WTC11 (cell line): ENCODE measurements at places on chromosomes 4 and X. TPM values are rescaled to one million over a fixed set of nuclear protein-coding genes. Genes with fewer than 3 reads are reported as not detected.

DNA sequence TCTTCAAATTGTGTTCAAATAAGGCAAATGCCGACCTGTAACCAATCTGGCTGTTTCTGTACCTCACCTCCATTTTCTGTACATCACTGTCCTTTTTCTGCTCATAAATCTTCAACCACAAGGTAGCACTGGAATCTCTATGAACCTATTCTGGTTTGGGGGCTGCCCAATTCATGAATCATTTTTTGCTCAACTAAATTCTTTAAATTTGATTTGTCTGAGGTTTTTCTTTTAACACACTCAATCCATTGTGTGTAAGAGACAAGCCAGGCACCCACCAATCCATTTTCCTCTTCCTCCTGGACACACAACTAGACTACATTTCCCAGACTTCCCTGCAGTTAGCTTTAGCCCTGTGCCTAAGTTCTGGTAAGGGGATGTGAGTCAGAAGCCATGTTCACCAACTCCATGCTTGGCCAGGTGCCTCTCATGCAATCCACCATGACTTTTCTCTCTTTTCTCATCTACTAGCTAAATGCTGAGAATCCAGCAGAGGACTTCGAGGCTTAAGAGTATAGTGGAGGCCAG lies 193.2 kb upstream of the KLF3 start:
- no peak overlapping the region for H3K4me3 ChIP-seq
- DNase-seq = no peak
- H3K27ac ChIP-seq = no peak overlapping the region
- H3K4me1 ChIP-seq = no peaks in the 10 kb centered on the region
- H3K27me3 ChIP-seq = no peaks in the 10 kb centered on the region

DNA sequence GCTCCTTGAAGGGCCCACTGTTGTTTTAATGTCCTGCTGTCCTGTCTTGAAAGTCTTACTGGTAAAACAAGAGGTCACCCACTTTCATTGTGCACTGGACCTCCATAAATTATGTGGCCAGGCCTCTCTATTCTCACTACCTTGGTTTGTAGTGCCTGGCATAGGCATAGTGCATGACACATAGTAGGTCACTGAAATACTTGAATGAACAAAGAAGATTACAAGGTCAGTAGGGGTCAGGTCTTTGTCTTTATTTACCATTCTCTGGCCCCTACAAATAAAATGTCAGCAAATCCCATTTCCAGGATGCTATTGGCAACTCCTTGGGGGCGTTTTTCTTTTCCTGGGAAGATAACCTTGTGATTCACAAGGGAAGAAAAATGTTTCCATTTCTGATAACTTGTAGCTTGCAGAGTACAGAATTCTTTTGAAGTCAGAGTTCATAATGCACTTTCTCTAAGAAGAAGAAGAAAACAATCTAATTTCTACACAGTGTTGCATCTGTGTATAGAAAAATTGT lies 1.4 kb downstream of the PGM2 start:
- peaks cover 23% of the 10 kb centered on the region for H3K36me3 ChIP-seq
- H3K27ac ChIP-seq = no peak overlapping the region
- no peak for DNase-seq
- peaks cover 18% of the 10 kb centered on the region for H3K4me1 ChIP-seq
- H3K27me3 ChIP-seq = peaks cover 13% of the 10 kb centered on the region
- peak overlapping the region; percentile 78 for H3K4me3 ChIP-seq

- no peak for DNase-seq
- H3K27ac ChIP-seq = peak overlapping the region; percentile 73; the same call in 1 of the 2 replicates
- no peaks in the 10 kb centered on the region for H3K36me3 ChIP-seq
- no peaks in the 10 kb centered on the region for H3K27me3 ChIP-seq
- no peak overlapping the region for H3K4me3 ChIP-seq
Observed at GRCh38 chr4:169059306-169060211, 49.5 kb upstream of the CBR4 start.

GRCh38 chr4:176270669-176271068 lies 1.6 kb upstream of the ASB5 start:
- H3K4me1 ChIP-seq = no peaks in the 10 kb centered on the region
- no peaks in the 10 kb centered on the region for H3K27me3 ChIP-seq
- H3K27ac ChIP-seq = no peak overlapping the region
- H3K36me3 ChIP-seq = no peaks in the 10 kb centered on the region
- no peak for DNase-seq
- H3K4me3 ChIP-seq = no peak overlapping the region

DNA sequence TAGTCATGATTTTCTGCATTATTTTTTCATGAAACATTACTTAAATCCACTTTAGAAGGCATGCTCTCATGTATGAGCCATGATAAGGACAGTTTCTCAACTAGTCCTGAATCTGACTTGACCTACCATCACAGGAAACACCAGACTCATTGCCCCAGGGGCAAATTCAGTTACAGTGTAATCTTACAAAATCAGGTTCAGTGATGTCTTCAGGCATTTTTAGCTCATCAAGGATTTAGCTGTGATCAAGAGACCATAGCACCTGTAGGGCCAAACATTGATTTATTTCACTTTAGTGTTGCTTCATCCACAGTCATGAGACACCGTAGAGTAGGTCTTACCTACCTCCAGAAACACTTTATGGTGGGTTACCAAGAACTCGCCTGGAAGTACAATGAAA lies 3.1 kb upstream of the TASL start:
- no peaks in the 10 kb centered on the region for H3K36me3 ChIP-seq
- H3K4me1 ChIP-seq = no peaks in the 10 kb centered on the region
- no peak for DNase-seq
- no peak overlapping the region for H3K4me3 ChIP-seq
- no peak overlapping the region for H3K27ac ChIP-seq

- H3K4me1 ChIP-seq = peaks cover 46% of the 10 kb centered on the region
- H3K27ac ChIP-seq = no peak overlapping the region
- DNase-seq = peak; percentile 25
Observed at GRCh38 chr4:86496094-86497080, 97.7 kb upstream of the PTPN13 start.

- no peak overlapping the region for H3K4me3 ChIP-seq
- H3K27ac ChIP-seq = peak overlapping the region; percentile 70
- peaks cover 14% of the 10 kb centered on the region for H3K36me3 ChIP-seq
- DNase-seq = no peak
- H3K4me1 ChIP-seq = peaks cover 24% of the 10 kb centered on the region
Observed at GRCh38 chr4:2837904-2838496, 5.6 kb upstream of the ADD1 start.

DNA sequence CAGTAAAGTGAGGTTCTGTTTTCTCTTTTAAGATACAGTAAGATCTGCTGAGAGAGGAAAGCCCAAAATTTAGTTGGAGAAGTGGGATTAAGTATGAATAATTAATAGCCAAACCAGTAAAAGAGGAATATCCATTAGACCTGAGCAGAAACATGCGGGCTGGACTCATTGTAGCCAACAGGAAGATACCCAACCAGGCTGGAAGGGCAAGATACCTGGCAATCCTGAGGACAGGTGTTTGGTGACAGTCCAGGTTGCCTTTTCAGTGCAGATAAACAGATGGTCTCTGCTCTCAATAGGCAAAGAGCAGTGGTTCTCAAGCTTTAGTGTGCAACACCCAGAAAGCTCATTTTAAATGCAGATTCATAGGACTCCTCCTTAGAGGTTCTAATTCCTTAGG lies 980.8 kb upstream of the GRID2 start:
- H3K27ac ChIP-seq = no peak overlapping the region
- H3K4me1 ChIP-seq = peaks cover 11% of the 10 kb centered on the region
- DNase-seq = no peak
- peaks cover 31% of the 10 kb centered on the region for H3K36me3 ChIP-seq

DNA sequence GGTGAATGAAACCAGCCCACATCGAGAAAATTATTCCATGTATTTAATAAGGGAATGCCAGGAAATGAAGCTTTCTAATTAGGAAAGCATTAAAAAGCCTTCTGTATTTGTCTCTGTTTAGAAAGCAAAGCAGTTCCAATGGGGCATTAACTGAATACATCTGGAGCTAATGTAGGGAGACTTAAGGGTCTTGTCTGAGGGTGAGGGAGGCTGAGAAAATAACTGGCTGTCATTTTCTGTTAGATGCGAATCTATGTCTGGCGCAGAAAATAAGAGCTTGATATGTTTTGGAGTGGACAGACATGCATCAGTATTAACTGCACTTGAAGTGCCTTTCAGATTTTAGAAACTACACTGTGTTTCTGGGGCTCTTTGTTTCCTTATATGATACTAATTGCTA lies 111.3 kb downstream of the KLHL8 start:
- DNase-seq = no peak
- peaks cover 6% of the 10 kb centered on the region for H3K4me1 ChIP-seq
- H3K27me3 ChIP-seq = no peaks in the 10 kb centered on the region

DNA sequence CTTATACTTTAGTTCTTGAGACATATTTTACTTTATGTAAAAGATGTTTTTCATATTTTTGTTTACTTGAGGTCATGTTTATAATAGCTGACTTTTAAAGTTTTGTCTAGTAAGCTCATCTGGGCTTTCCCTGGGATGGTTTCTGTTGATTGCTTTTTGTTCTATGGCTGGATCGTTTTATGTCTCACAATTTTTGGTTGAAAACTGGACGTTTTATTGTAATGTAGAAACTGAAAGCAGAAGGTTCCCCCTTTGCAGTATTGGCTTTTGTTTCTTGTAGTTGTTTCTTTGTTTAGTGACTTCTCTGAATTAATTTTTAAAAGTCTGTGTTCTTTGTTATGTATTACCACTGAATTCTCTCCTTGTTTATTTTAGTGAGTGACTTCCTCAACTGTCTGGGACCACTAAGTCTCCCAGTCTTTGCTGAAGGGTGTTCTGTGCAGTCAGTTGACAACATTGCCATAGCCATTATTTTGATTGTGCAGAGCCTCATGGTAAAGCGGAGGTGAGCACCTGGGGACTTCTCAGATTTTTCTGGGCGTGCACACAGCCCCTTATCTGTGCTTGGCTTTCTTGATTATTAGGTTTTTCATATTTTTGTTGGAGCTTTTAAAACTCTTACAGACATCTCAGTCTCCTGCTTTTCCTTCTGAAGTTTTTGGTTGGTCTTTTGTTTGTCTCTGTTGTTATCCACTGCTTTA lies 31.0 kb downstream of the KDM6A start:
- peak overlapping the region; percentile 18 for H3K4me3 ChIP-seq
- H3K4me1 ChIP-seq = peaks cover 52% of the 10 kb centered on the region
- no peaks in the 10 kb centered on the region for H3K27me3 ChIP-seq
- H3K27ac ChIP-seq = peak overlapping the region; percentile 96
- peaks cover 3% of the 10 kb centered on the region; the same call in 1 of the 2 replicates for H3K36me3 ChIP-seq

GRCh38 chr4:17511051-17511450 lies 839 bp downstream of the QDPR start:
- peak overlapping the region; percentile 98 for H3K4me3 ChIP-seq
- H3K27me3 ChIP-seq = peaks cover 3% of the 10 kb centered on the region; the same call in 1 of the 2 replicates
- peaks cover 11% of the 10 kb centered on the region for H3K36me3 ChIP-seq

DNA sequence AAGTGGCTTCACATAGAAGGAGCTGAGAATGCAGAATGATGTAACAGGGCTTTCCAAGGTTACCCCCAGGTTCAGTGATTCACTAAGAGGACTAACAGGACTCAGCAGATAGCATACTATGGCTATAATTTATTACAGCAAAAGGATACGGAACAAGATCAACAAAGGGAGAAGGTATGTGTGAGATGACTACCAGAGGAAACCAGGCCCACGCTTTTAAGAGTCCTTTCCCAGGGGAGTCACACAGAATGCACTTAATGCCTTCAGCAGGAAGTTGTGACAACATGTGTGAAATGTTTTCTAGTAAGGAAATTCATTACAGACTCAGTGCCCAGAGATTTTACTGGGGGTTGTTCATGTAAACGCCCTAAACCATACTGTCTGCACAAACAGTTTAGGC lies 373.6 kb upstream of the MAGEB2 start:
- H3K36me3 ChIP-seq = no peaks in the 10 kb centered on the region
- H3K4me1 ChIP-seq = no peaks in the 10 kb centered on the region
- H3K27ac ChIP-seq = no peak overlapping the region
- DNase-seq = no peak
- H3K27me3 ChIP-seq = no peaks in the 10 kb centered on the region
- H3K4me3 ChIP-seq = no peak overlapping the region

- H3K4me3 ChIP-seq = no peak overlapping the region
- peak; percentile 4 for DNase-seq
- no peaks in the 10 kb centered on the region for H3K27me3 ChIP-seq
- no peak overlapping the region for H3K27ac ChIP-seq
- H3K36me3 ChIP-seq = peaks cover 84% of the 10 kb centered on the region
Observed at GRCh38 chr4:10077076-10077475, 39.5 kb downstream of the WDR1 start.

GRCh38 chrX:139967300-139967699 lies 2.0 kb upstream of the CXorf66 start:
- DNase-seq = peak; percentile 14
- no peak overlapping the region for H3K27ac ChIP-seq
- H3K27me3 ChIP-seq = peaks cover 13% of the 10 kb centered on the region
- H3K4me3 ChIP-seq = no peak overlapping the region
- peaks cover 8% of the 10 kb centered on the region for H3K4me1 ChIP-seq

- peak; percentile 42 for DNase-seq
- no peaks in the 10 kb centered on the region for H3K36me3 ChIP-seq
- H3K4me1 ChIP-seq = peaks cover 5% of the 10 kb centered on the region; the same call in 1 of the 2 replicates
- H3K4me3 ChIP-seq = peak overlapping the region; percentile 81
- H3K27me3 ChIP-seq = peaks cover 61% of the 10 kb centered on the region
- H3K27ac ChIP-seq = no peak overlapping the region
Observed at GRCh38 chr4:143700046-143700415, 444 bp downstream of the FREM3 start.

GRCh38 chr4:3025881-3026280 lies 48.5 kb downstream of the HTT-AS start:
- no peaks in the 10 kb centered on the region for H3K27me3 ChIP-seq
- no peaks in the 10 kb centered on the region for H3K36me3 ChIP-seq
- no peak overlapping the region for H3K4me3 ChIP-seq

NXF2 gene
- 0.11 TPM in 2 of 3 replicates, not detected in the other for total RNA-seq

HTR2C gene
- total RNA-seq = 1.7 to 2.4 TPM (median 2.3 TPM) in 3 replicates

ZFP42 gene
- 120 to 128 TPM (median 122 TPM) in 3 replicates for total RNA-seq

C4orf51 gene
- 7.8 to 15.4 TPM (median 8.6 TPM) in 3 replicates for total RNA-seq

LONRF3 gene
- total RNA-seq = 0.09 to 0.18 TPM in 2 of 3 replicates, not detected in the other

FGF13 gene
- total RNA-seq = 32.1 to 32.7 TPM (median 32.2 TPM) in 3 replicates

ZNF518B gene
- total RNA-seq = 14.8 to 18.4 TPM (median 16.7 TPM) in 3 replicates

PRDM5 gene
- 31.3 to 47.0 TPM (median 32.5 TPM) in 3 replicates for total RNA-seq

TRIM2 gene
- total RNA-seq = 42.0 to 54.5 TPM (median 43.9 TPM) in 3 replicates

PSAPL1 gene
- total RNA-seq = 0.05 TPM in 1 of 3 replicates, not detected in the others

ENAM gene
- total RNA-seq = not detected in 3 replicates
